Suppressor macrophage treated with lipopolysaccharide for 1 hour (primary cell): ENCODE measurements at places on chromosomes 5 and 9.
A peak's percentile ranks its signal among the peaks of the same experiment; 100 is the strongest.

DNA sequence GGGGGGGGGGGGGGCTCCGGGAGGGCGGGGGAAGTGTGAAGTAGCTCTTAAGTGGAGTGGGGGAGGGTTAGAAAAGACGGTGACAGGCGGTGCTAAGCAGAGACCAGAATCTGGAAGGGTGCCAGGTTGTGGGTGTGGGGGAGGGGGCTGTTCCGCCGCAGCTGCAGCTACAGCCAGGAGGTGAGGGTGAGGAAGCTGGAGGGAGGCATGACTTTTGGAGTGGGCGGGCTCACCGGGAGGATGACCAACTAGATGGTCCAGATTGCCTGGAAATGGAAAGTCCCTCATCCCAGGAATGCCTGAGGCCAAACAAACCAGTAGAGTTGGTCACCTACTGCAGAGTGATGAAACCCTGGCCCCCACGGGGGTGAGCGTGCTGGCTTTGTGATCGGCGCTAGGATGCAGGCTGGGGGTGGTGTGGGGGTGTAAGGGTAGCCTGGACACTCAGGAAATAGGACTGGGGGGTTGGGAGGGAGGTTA lies 158.1 kb upstream of the SHB start:
- peak; percentile 80 for DNase-seq

DNA sequence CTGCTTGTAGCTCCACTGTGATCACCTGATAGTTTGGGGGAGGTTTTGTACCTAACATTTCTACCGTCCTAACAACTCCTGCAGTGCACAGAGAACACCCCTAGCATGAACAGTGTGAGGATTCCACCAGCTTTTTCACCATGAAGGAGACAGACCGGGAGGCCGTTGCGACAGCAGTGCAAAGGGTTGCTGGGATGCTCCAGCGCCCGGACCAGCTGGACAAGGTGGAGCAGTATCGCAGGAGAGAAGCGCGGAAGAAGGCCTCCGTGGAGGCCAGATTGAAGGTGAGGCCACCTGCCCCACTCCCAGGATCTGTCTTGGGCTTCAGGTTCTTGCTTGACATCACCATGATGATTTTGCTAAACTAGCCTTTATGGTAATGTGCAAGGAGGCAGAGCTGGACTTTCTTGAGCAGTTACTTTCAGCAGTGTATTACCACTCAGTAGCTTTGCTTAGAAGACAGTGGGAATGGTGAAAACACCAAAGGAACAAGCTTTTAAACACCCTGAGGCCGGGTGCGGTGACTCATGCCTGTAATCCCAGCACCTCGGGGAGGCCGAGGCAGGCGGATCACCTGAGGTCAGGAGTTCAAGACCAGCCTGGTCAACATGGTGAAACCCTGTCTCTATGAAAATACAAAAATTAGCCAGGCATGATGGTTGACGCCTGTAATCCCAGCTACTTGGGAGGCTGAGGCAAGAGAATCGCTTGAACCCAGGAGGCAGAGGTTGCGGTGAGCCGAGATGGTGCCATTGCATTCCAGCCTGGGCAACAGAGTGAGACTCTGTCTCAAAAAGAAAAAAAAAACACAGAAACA lies 3.3 kb downstream of the EXOC3 start:
- no peak for DNase-seq

DNA sequence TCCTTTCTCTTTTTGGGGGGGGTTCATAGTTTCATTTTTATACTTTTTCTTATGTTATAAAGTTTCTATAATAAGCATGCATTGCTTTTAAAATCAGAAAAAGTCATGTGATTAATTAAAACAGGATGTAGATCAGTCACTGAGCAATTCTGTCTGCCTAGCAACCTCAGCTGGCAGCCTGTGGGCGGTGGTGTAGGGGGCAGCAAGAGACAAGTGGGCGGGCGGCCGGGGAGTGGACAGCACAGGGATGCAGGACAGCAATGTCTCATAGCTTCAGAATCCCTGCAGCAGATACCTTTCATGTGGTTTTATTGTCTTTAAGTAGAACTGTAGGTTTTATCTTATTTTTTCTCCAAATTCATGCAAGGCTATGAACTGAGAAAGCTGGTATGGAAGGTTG lies 101.9 kb upstream of the S1PR3 start:
- peak; percentile 27 for DNase-seq

- DNase-seq, result no peak
These were observed 11.3 kb downstream of the KLF9 start for GRCh38 chr9:70403166-70403565.

DNA sequence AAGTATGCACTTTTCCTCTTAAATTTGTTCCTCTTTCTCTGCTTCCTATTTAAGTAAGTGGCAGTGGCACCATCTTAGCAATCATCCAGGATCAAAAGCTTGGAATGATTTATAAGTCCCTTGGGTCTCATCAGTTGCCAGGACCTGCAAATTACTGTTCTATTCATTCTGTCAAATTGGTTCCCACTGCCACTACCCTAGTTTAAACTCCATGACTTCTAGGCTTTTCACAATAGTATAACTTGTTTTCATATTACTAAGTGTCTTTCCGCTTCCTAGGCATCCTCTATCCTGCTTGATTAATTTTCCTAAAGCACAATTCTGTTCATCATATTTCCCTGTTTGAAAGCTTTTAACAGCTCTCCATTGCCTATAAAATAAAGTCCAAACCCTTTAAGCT lies 363.9 kb upstream of the MEF2C start:
- DNase-seq, result peak; percentile 24

DNA sequence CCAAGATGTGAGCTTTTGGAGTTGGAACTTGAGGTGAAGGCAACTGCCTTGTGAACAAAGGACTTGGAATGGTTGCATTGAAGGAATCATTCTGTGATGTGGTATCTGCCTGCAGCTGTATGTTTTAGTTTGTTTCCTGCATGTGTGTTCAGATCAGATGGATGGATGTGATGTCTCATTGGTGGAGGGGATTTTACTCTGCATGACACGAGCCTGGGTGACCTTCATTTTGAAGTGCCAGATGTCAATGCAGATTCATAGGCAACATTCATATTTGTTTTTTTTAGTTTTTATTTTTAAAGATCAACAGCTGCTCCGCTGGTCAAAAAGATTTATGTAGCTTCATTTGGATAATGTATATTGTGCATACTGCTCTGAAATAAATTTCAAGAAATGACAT lies 13.5 kb downstream of the FBXL7 start:
- no peak for DNase-seq
